CD4-positive, CD25-positive, alpha-beta regulatory T cell (primary cell): ENCODE measurements at places on chromosomes 4 and X. TPM values are rescaled to one million over a fixed set of nuclear protein-coding genes. Genes with fewer than 3 reads are reported as not detected.
A peak's percentile ranks its signal among the peaks of the same experiment; 100 is the strongest.

DNA sequence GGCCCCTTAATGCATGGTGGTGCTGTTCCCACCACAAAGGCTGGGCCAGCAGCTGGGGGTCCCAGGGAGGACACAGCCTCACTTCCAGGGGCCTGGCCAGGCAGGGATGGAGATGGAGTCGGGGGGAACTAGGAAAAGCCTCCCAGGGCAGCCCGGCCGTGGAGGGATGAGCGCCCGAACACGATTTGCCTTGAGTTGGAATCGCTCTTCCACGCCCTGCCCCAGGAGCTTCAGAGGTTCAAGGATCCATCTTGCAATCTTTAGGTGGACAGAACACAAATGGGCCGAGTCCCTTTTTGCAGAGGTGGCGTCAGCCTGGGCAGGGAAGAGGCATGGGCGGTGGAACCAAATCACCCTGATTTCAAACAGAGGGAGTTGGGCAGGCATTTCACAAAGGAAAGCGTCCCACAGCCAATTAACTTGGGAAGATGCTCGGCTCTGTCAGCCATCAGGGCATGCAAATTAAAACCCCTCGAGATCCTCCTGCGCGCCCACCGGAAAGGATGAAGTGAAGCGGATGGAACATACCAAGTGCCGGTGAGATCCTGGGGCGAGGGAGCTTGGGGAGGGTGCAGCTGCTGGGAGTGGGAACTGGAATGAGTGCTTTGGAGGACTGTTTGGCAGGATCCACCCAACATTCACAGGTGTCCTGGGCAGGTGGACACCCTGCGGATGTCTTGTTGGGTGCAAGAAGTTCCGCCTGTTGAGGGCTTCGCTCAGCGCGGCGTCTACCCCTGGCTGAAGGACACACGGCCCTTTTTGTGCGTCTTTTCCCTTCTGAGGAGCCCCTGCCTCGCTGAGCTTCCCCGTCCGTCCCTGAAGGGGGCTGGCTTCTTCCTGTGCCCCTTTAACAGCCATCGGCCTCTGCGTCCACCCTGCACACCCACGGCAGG is 75.7 kb downstream of the HTRA3 start:
- no peak overlapping the region for H3K27ac ChIP-seq
- H3K4me1 ChIP-seq = no peaks in the 10 kb centered on the region
- no peak for DNase-seq
- no peak overlapping the region for H3K4me3 ChIP-seq
- no peaks in the 10 kb centered on the region for H3K27me3 ChIP-seq

GRCh38 chrX:4935846-4936245 is 1222.4 kb upstream of the PRKX start:
- no peaks in the 10 kb centered on the region for H3K27me3 ChIP-seq
- H3K4me3 ChIP-seq = no peak overlapping the region
- H3K4me1 ChIP-seq = no peaks in the 10 kb centered on the region
- no peak for DNase-seq
- H3K36me3 ChIP-seq = no peaks in the 10 kb centered on the region
- no peak overlapping the region for H3K27ac ChIP-seq

DNA sequence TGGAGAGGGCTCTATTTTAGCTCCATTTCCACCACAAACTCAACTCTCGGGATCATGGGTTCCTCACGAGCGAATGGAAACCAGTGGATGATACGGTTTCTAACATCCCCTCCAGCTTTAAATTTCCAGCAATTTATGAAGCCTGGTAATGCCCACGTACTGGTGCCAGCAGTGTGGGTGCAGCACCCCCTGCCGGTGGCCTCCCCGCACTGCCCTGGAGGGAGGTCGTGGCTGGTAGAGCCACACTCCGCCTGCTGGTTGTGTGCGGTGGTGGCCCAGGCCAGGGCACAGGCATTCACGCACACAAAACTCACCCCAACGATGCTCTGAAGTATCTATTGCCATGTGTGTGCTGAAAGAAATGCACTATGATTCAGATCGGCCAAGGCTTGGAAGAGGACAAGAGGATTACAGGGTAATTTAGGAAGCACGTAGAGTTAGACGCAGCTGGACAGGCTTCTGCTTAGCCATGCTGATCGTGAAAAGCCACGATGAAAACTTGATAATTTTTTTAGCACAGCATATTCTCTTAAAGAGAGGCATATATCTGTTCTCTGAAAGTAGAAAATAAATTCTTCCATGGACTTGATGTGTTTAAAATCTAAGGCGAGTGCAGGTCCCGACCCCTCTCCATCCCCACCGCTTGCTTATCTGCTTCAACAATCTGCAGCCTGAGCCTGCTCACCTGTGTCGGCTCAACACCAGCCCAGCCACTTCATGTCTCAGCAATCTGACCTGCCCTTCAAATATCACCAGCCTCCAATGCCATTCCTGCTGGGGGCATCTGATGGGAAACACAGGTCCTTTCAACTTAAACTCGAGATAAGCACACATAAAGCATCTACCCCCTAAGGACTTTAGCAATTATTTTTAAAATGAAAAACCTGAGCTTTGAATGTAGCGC is 59.1 kb downstream of the SCD5 start:
- DNase-seq = peak; percentile 8
- H3K4me3 ChIP-seq = no peak overlapping the region
- no peaks in the 10 kb centered on the region for H3K27me3 ChIP-seq
- no peak overlapping the region for H3K27ac ChIP-seq
- no peaks in the 10 kb centered on the region for H3K36me3 ChIP-seq

- DNase-seq = no peak
- H3K27ac ChIP-seq = no peak overlapping the region
- H3K27me3 ChIP-seq = no peaks in the 10 kb centered on the region
- H3K4me3 ChIP-seq = no peak overlapping the region
- no peaks in the 10 kb centered on the region for H3K4me1 ChIP-seq
Measured at GRCh38 chr4:169931964-169932363, 94.2 kb downstream of the MFAP3L start.

DNA sequence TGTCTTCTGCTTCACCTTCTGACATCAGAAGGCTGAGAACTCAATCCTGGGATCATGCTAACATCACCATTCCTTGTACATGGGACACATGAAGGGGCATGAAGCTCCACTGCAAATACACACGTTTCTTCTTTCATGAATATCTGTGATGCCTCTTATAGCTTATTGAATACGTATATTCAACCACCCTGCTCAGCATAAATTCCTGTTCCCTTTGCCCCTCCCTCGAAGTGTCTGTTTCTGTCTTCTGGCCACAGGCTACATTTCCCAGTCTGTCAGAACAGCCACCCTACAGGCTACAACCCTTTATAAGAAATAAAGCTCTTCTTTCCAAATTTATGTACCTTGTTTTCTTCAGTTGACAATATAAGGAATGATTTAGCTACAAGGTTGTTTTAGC is 201.3 kb upstream of the STS start:
- H3K27ac ChIP-seq = no peak overlapping the region
- no peaks in the 10 kb centered on the region for H3K36me3 ChIP-seq
- no peaks in the 10 kb centered on the region for H3K4me1 ChIP-seq
- no peak for DNase-seq

DNA sequence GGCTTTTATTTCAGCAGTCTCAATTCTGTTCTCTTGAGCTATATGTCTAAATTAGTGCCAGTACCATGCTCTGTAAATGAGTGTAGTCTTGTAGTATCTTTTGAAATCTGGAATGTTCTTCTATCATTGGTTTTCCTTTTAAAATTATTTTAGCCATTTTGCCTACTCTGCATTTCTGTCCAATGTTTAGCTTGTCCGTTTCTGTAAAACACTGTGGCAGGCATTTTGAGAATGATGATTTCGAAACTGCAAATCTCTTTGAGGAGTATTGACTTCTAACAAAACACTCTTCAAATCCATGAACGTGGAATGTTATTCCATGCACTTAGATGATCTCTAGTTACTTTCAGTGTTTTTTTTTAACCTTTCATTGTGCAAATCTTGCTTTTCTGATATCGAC is 28.3 kb upstream of the PPP4R3C start:
- DNase-seq = no peak
- H3K27ac ChIP-seq = no peak overlapping the region
- no peak overlapping the region for H3K4me3 ChIP-seq
- H3K4me1 ChIP-seq = no peaks in the 10 kb centered on the region

- DNase-seq = no peak
- no peaks in the 10 kb centered on the region for H3K27me3 ChIP-seq
- H3K27ac ChIP-seq = no peak overlapping the region
Measured at GRCh38 chr4:177810220-177810619, 368.0 kb upstream of the AGA start.

- H3K27ac ChIP-seq = no peak overlapping the region
- DNase-seq = no peak
- H3K4me1 ChIP-seq = peaks cover 16% of the 10 kb centered on the region
- H3K36me3 ChIP-seq = no peaks in the 10 kb centered on the region
- no peak overlapping the region for H3K4me3 ChIP-seq
Measured at GRCh38 chrX:13128104-13128503, 83.7 kb upstream of the FAM9C start.

DNA sequence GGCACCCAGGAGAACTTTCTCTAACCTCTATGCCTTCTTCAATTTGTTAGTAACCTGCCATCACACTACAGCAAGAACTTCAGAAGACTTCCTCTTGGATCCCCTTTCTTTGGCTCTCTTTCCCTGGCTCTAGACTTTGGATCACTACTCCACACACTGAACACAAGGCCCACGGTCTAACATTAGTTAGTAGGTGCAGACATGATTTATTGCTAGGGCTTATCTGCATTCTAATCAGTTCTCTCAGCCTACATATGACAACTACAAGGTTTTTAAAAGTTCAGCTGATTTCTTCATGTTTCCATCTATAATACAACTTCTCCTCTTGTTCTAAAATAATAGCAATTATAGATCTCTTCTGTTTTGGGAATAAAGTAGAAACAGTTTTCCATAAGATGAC is 209.1 kb upstream of the ANXA10 start:
- no peak overlapping the region for H3K4me3 ChIP-seq
- no peaks in the 10 kb centered on the region for H3K36me3 ChIP-seq
- H3K27me3 ChIP-seq = no peaks in the 10 kb centered on the region

- no peak for DNase-seq
- no peaks in the 10 kb centered on the region for H3K4me1 ChIP-seq
- H3K36me3 ChIP-seq = no peaks in the 10 kb centered on the region
- H3K27ac ChIP-seq = no peak overlapping the region
- no peaks in the 10 kb centered on the region for H3K27me3 ChIP-seq
Measured at GRCh38 chr4:21710179-21710835, 238.3 kb downstream of the KCNIP4 start.

- no peaks in the 10 kb centered on the region for H3K27me3 ChIP-seq
- no peaks in the 10 kb centered on the region for H3K36me3 ChIP-seq
- no peak overlapping the region for H3K27ac ChIP-seq
- H3K4me3 ChIP-seq = no peak overlapping the region
- no peak for DNase-seq
Measured at GRCh38 chr4:186709517-186709916, 14.1 kb downstream of the FAT1 start.

GRCh38 chrX:32280489-32280888 is 930.9 kb downstream of the DMD start:
- no peaks in the 10 kb centered on the region for H3K27me3 ChIP-seq
- no peaks in the 10 kb centered on the region for H3K36me3 ChIP-seq
- H3K27ac ChIP-seq = no peak overlapping the region
- DNase-seq = no peak
- no peaks in the 10 kb centered on the region for H3K4me1 ChIP-seq
- H3K4me3 ChIP-seq = no peak overlapping the region

GRCh38 chr4:38025665-38026064 is 65.5 kb downstream of the PTTG2 start:
- H3K27me3 ChIP-seq = no peaks in the 10 kb centered on the region
- no peaks in the 10 kb centered on the region for H3K4me1 ChIP-seq
- no peak overlapping the region for H3K4me3 ChIP-seq
- H3K27ac ChIP-seq = no peak overlapping the region
- peaks cover 31% of the 10 kb centered on the region for H3K36me3 ChIP-seq
- no peak for DNase-seq

DNA sequence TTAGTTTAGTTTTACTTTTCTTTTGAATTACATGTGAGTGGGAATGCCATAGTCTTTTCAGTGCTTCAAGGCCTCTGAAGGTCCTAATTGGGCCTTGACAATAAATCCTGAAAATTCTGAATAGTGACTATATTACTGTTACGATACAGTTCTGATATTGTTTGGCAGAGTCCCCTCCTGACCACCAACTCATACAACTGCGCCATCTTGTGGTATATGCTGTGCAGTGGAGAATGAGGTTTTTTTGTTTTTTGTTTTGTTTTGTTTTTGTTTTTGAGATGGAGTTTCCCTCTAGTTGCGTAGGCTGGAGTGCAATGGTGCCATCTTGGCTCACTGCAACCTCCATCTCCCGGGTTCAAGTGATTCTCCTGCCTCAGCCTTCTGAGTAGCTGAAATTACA is 56.6 kb upstream of the CHRDL1 start:
- no peak overlapping the region for H3K27ac ChIP-seq
- no peaks in the 10 kb centered on the region for H3K4me1 ChIP-seq

DNA sequence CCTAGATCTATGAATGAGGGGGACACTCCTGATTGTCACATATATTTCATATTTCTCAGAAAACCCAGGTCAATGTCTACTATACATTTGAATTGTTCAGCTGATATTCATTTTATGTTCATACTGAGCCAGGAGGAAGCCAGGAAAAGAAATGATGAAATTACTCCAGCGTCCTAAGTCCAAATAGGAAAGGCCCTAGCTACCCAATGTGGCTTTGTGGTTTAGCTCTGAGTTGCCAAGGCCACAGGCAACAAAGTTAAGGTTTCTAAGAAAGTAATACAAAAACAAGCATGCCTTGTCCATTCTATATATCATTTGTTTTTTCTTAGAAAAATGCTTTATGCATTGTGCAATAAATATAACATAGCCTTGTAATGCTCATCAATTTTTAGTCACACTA is 4.5 kb upstream of the CSN2 start:
- H3K27me3 ChIP-seq = no peaks in the 10 kb centered on the region
- no peaks in the 10 kb centered on the region for H3K4me1 ChIP-seq
- no peak overlapping the region for H3K27ac ChIP-seq
- no peaks in the 10 kb centered on the region for H3K36me3 ChIP-seq
- H3K4me3 ChIP-seq = no peak overlapping the region

GRCh38 chr4:99180382-99181070 is 36.4 kb upstream of the ADH4 start:
- no peaks in the 10 kb centered on the region for H3K4me1 ChIP-seq
- no peaks in the 10 kb centered on the region for H3K27me3 ChIP-seq
- no peak for DNase-seq
- no peak overlapping the region for H3K4me3 ChIP-seq

- no peaks in the 10 kb centered on the region for H3K4me1 ChIP-seq
- no peak for DNase-seq
- H3K4me3 ChIP-seq = no peak overlapping the region
- no peaks in the 10 kb centered on the region for H3K27me3 ChIP-seq
- no peak overlapping the region for H3K27ac ChIP-seq
Measured at GRCh38 chrX:134679644-134680043, 21.4 kb upstream of the PLAC1 start.

GRCh38 chrX:144566592-144566991 is 680.7 kb upstream of the SPANXN1 start:
- no peak overlapping the region for H3K27ac ChIP-seq
- H3K4me1 ChIP-seq = no peaks in the 10 kb centered on the region
- H3K4me3 ChIP-seq = no peak overlapping the region
- no peaks in the 10 kb centered on the region for H3K36me3 ChIP-seq
- no peaks in the 10 kb centered on the region for H3K27me3 ChIP-seq

Gene USP26
- not detected for total RNA-seq

Gene SERPINA7
- not detected for total RNA-seq

Gene FGF2
- not detected for total RNA-seq

Gene OSTC
- 30.9 TPM for total RNA-seq

Gene CASK
- total RNA-seq = 168 TPM

Gene DMRTC1B
- total RNA-seq = 1.3 TPM

Gene PCDH19
- not detected for total RNA-seq

Gene ARSJ
- not detected for total RNA-seq

Gene ZNF732
- total RNA-seq = not detected

Gene CXXC4
- total RNA-seq = not detected

Gene SYTL5
- total RNA-seq = not detected

Gene EFHC2
- 1.1 TPM for total RNA-seq

Gene TBC1D25
- 32.5 TPM for total RNA-seq
